ENCODE measurements at places on chromosomes 16 and 17.

DNA sequence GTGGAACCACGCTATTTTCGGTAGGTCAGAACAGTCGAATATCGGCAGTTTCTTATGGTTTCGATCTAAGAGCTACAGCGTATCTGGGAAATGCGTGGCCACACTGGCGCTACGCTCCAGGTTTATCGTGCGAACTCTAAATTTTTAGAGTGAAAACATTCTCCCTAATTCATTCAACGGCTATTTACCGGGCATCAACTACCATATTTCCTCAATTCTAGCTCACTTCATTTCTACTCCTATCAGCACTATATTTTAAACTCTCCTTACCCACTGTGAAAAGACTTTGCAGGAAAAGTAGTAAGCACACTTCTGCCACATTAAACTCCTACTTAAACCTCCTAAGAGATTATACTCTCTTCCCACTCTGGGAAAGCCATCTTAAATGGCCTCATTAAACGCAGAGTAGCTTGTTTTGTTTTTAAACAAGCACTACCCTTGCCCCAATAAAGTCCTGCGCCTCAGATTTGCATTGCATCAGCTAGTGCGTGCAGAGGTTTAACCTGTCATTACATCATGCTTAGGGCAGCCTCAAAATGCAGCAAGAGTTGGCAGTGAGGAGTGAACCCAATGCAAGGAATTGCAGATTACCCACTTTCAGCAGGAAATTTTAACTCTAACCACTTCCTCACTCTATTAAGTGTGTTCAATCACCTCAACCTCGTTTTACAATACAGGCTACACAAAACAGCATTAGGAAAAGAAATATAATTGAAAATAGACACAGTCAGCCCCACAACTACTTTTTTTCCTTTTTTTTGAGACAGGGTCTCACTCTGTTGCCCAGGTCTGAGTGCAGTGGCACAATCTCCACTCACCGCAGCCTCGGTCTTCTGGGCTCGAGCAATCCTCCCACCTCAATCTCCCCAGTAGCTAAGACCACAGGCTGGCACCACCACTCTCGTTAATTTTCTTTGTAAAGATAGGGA, 18.8 kb downstream of the SIAH1 start:
- DNase-seq = peak; percentile 56

GRCh38 chr17:45261577-45262515, at the start of gene SPATA32:
Gene SPATA32, minus strand, starts transcription at chr17:45262094. Its CDS starts 78 bp downstream, at chr17:45262016.
- DNase-seq = peak; percentile 52

GRCh38 chr16:85979605-85980004, 80.6 kb downstream of the IRF8 start:
- DNase-seq = no peak

- DNase-seq = no peak
These were observed 76.3 kb upstream of the HNF1B start for GRCh38 chr17:37820995-37821713.

- DNase-seq = no peak
These were observed 395.5 kb downstream of the TMEM114 start for GRCh38 chr16:8194794-8195193.

- DNase-seq = no peak
These were observed 451.5 kb downstream of the NPIPA7 start for GRCh38 chr16:16830401-16830800.

DNA sequence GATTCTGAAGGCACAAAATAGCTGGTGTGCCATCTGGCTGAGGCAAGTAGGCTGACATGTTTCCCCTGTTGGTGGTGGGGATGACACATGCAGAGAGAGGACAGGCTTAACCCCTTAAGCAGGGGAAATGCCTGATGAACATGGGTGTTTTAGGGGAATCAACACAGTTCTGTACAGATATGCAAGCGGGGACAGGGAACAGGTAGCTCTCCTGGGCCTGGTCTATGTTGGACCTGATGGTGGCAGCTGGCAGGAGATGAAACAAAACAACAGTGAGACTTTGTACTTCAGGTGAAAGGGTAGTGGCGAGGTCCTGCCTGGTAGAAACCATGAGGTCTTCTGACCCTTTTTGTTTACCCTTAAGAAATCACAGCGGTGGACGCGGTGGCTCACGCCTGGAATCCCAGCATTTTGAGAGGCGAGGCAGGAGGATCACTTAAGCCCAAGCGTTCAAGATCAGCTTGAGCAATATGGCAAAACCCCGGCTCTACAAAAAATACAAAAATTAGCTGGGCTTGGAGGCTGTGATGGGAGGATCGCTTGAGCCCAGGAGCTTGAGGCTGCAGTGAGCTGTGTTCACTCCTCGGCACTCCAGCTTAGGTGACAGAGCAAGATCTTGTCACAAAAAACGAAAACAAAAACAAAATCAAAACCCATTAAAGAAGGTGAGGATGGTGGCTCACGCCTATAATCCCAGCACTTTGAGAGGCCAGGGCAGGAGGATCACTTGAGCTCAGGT, 10.5 kb downstream of the OR1F1 start:
- no peak for DNase-seq

DNA sequence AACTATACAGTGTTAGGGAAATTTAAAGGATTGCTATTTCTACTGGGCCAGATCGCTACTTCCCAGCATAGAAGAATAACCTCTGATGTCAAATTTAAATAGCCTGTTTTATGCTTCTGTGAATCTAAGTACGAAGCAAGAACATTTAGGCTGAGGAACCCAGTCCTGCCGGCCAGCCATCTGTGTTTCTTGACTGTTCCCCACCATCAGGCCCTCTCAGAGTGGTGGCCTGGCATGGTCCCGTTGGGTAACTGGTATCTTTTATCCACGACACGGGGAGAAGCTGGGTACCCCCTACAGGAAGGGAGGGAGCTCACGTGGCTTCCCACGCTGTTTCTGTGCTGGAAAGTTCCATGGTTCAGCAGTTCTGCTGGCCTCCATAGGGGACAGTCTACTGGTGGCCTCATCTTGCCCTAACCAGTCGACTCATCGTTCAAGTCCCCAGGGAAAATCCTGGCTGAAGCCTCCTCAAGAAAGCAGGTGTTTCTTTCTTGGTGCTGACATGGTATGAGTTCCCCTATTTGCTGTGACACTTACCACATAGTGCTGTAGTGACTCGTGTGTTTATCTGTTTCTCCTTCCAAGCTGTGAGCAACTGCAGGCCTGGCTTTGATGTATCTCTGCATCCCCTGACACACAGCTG, 201.7 kb upstream of the NLRP1 start:
- no peak for DNase-seq

GRCh38 chr16:31333686-31334649, 21.0 kb upstream of the ITGAX start:
- DNase-seq = no peak

GRCh38 chr17:59753522-59754467, 46.3 kb downstream of the VMP1 start:
- no peak for DNase-seq

DNA sequence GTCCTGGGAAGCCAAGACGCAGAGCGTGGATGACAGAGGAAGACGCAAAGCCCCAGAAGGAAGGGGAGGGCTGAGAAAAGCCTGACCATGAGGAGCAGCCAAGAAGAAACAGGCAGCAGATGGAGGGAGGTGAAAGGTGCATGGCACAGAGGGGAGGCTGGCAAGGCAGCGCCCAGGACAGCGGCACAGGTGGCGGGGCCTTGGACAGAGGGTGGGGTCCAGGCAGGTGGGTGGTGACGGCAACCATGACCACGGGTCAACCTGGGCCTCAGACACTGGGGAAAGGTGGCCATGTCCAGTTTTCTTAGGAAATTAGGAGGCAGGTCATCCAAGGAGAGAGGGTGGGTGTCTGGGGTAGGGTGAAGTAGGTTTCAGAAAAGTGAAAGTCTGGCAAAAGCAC, 17.0 kb downstream of the ARHGAP17 start:
- DNase-seq = no peak

DNA sequence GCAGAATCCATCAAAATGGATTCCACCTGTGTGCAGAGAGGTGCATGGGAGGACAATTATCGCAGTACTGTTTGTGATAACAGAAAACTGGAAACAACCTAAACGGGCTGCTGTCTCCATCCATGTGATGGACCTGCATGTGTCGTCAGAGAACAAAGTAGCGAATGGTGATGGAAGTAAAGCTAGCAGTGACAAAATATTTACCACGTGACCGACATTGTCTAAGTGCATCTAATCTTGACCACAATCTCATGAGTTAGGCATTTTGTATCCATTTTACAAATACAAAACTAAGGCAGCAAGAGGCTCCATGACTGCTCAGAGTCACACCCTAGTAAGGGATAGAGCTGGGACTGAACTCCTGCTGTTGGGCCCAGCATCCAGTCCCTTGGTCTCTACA, 187.3 kb downstream of the LGALS9B start:
- no peak for DNase-seq

DNA sequence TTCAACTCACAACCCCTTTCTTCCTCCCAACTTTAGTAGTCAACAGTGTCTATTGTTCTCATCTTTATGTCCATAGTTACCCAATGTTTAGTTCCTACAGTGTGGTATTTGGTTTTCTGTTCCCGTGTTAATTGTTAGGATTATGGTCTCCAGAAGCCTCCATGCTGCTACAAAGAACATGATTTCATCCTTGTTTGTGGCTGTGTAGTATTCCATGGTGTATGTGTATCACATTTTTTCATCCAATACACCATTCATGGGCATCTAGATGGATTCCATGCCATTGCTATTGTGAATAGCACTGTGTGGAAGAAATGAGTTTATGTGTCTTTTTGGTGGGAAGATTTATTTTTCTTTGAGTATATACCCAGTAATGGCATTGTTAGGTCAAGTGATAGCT, 420.3 kb downstream of the XYLT1 start:
- DNase-seq = no peak

- no peak for DNase-seq
These were observed 31.0 kb downstream of the POLR3E start for GRCh38 chr16:22328081-22328725.

DNA sequence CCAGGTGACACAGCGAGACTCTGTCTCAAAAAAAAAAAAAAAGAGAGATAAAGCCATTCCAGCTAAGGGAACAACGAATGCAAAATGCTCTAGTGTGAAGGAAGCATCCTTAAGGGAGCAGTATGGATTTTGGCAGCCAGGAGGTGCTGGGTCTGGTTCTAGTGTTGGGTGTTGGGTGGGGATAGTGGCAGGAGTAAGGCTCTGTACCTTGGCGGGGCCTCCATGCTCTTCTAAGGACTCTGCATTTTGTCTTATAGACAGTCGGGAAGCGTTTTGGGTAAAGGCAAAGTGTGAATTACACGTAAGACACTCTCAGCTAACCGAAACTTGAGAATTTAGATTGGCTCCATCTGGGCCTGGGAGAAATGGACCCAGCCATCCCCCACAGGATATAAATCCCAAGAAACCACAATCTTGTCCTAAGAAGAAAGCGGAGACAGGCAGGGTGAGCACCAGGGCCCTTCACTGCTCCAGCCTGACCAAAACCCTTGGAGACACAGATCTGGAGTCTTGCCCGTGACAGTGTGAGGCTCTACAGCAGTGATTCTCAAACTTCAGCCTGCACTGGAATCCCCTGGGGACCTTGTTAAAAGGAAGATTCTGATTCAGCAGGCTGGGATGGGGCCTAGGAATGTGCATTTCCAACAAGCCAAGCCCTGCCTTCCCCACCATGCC, 33.1 kb upstream of the PHB1 start:
- no peak for DNase-seq

GRCh38 chr16:22098405-22099255, 6.3 kb downstream of the VWA3A start:
- DNase-seq = no peak

DNA sequence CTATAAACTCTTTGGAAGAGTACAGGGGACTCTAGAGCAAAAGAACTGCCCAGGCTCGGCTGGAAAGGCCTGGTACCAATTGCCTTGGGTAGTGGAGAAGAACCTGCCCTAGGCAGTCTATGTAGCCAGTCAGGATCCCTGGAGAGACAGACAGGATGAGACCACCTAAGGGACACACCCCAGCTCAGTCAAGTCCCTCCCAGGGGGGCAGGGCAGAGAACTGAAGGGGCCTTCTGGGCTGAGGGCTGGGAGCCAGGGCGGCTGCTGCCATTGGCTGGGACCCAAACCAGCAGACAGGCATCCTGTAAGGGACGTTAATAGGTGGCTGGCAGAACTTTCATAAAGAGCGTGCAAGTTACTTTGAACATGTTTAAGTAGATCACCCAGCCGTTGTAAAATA, 12.8 kb upstream of the SLC38A8 start:
- DNase-seq = no peak

- DNase-seq = no peak
These were observed 8.2 kb upstream of the SALL1 start for GRCh38 chr16:51159296-51159695.

- DNase-seq = no peak
These were observed 275.1 kb downstream of the ABCC12 start for GRCh38 chr16:47880653-47881052.

GRCh38 chr17:82444941-82445521, 5.5 kb downstream of the CYBC1 start:
- DNase-seq = no peak

GRCh38 chr17:65559804-65560627, 1.4 kb downstream of the AXIN2 start:
- DNase-seq = no peak

GRCh38 chr17:35540589-35541404, 3.3 kb upstream of the SLFN12L start:
- DNase-seq = peak; percentile 34

DNA sequence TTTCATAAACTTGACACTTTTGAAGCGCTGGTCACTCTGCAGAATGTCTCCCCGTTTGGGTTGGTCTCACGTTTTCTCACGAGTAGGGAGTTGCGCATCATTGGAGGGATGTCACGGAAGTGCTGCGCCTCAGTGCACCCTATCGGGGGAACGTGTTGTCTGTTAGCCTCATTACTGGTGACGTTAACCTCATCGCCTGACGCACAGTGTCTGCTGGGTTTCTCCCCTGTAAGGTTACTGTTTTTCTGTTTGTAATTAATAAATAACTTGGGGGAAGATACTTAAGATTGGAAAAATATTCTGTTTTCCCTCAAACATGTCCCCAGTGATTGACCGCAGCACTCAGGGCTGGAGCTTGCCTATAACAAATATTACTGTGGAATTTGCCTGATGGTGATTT, 26.7 kb downstream of the VAC14 start:
- no peak for DNase-seq

DNA sequence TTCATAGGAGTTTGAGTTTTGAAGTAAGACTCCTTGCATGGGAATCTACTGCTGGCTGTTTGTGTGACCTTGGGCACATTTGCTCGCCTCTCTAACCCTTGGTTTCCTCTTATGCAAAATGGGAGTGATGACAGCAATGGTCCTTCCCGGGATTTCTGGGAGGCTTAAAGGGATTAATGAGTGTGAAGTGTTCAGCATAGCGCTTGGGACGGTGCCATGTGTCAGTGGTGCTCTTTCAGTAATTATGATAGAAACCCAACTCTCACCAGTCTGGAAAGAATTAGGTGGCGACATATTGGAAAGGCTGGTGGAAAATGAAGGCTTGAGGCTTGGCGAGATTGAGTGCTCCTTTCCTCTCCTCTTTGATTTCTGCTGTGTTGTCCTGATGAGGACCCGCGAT, 429.2 kb upstream of the EEF2KMT start:
- no peak for DNase-seq
